Ascending aorta (tissue), 2 donors: ENCODE measurements at places on chromosomes 5 and 9.

DNA sequence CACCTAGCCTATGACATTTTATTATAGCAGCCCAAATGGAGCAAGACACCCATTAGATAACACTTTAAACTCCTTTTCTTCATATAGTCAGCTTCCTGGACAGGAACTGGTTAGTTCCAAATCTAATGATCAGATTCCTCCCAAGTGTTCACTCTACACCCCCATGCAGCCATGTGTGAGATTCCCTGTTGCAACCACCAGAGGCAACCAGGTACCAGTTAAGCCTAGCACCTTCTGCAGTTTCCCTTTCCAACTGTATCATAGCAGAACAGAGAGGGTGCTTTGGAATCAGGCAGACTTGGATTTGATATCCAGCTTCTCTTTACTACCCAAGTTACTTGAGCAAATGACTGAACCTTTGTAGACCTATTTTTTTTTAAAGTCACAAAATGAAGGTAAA is 296.6 kb upstream of the PCSK5 start:
- DNase-seq, result no peak

DNA sequence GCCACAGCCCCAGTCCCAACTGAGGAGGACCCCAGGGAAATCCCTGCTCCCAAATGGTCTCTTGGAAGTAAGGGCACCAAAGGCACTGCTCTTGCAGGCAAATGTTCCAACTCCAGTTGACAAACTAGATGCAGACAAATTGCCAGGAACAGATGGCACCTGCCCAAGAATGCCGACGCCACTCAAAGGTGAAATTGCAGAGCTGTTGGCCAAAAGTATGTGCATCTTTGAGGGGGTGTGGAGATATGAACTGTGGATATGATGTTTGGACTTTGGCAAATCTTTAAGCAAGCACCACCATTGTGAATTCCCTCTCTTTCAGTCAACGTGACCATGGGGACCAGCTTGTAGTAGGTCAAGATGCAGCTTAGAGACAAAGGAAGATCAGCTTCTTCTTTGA is 12.0 kb upstream of the CPLX2 start:
- DNase-seq, result no peak

DNA sequence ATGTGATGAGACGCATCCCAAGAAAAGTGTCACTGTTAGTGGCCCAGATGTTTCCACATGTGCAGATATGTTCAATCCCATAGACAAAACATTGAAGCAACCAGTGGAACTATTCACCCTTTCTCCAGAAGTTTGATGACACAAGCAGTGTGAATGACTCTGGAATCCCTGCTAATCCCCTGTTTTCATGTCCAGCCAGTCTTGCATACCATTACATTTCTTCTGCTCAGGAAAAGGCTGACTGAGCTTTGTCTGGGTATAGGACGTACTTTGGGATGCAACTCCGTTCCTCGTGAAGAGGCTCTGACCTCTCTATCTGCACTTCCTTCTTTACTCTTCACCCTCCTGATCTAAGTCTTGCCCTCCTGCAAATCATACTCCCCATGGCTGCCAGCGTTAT is 172.4 kb downstream of the NTRK2 start:
- DNase-seq, result no peak

DNA sequence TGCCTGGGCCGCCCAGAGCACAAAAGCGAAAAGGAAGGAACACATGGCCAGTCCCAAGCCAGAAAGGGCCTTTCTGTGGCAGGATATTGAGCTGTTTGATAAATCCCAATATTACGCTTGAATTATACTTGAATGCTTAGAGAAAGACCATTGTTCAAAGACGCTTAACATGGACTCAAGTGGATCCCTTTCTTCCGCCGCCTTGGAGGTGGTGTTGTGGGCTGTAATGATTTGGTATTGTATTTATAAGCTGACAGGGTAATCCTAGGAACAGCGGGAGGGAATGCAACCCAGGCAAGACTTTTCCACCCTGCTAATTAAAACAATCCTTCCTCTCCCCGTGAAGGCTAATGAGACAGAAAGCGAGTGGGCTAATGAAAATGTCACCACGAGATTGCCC is 24.9 kb downstream of the CFAP77 start:
- no peak for DNase-seq

- DNase-seq, result no peak
Measured at GRCh38 chr9:93473411-93473810, 20.0 kb upstream of the FAM120AOS start.

DNA sequence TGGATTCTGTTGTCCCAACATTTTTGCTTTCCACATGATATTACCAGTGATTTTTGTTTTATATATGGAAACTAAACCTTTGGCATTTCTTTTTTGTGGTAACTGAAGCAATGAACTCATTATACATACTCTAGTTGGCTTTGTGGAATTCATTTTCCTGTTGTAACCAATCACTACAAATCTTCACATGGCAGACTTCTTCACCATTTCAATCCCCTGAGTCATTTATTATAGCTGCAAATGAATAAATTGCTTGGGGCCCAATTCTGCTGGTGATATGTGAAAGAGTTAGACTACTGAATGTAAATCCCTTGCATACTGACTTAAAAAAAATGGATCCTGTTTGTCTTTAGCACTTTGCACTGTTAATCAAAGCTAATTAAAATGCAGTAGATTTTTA is 1709.6 kb upstream of the WWC1 start:
- no peak for DNase-seq

DNA sequence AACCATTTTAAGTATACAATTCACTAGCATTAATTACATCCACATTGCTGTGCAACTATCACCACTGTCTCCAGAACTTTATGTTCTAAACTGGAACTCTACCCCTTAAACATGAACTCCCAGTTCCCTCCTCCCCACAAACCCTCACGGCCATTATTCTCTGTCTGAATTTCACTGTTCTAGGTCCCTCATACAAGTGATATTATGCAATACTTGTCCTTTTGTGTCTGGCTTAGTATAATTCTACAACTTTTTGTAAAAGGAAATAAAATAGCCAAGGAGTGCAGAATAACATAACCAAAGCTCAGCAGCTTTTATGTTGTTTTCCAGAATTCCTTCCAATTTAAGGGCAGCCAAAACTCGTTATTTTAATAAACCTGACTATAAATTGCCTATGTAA is 53.2 kb downstream of the NAA35 start:
- DNase-seq, result no peak

GRCh38 chr5:139808481-139809330 is 13.1 kb downstream of the PSD2 start:
- no peak for DNase-seq

GRCh38 chr5:150408231-150408943 is 4.3 kb downstream of the CD74 start:
- DNase-seq, result no peak

DNA sequence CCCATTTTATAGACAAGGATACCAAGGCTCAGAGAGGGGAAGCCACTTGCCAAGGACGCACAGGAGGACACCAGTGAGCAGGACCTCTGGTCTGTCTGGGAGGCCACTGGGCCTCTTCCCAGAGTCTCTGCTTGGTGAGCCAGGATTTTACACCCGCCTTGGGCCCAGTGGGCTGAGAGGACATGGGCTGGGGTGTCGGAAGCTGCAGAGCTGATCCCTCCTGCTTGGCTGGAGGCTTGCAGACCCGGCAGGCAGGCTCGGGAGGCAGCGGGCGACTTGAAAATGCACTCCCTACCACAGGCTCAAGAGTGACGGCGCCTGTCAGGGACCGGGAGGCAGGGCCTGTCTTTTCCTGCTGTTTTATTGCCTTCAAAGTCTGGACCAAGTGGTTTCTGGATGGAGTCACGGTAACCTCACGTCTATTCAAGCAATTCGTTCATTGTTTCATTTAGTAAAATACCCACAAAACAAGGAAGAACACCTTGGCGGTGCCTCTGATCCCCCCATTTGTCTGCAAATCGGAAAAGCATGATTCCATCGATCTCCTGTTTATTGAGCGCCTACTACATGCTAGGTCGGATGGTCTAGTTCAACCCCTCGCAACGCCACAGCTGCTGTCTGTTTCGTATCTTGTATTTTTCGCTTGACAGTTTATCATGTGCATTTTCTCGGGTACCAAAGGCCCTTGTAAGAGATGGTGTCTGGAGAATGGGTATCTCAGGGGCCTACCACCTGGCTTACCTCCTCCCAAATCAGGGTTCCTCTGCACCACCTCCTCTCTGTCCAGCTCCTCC is 108.1 kb upstream of the IER5L start:
- no peak for DNase-seq

GRCh38 chr5:91179018-91179417 is 204.1 kb downstream of the ARRDC3 start:
- DNase-seq, result no peak

DNA sequence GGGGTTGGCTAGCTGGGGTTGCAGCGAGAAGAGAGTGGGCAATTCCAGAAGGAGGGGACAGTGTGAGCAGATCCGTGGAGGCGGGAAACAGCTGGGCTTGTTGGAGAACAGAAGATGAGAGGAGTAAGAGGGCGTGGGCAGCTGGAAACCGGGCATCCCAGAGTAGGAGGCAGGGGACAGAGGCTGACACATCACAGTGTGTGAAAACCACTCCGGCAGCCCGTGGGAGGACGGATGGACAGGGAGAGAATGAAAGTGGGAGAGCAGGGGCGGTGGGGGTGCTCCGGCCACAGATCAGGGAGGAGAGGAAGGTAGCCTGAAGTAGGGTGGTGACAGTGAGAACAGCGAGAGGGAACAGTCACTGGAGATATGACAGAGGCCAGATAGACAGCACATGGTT is 8.3 kb upstream of the PSMB7 start:
- DNase-seq, result no peak

- no peak for DNase-seq
Measured at GRCh38 chr5:129177451-129177850, 82.9 kb downstream of the ISOC1 start.

DNA sequence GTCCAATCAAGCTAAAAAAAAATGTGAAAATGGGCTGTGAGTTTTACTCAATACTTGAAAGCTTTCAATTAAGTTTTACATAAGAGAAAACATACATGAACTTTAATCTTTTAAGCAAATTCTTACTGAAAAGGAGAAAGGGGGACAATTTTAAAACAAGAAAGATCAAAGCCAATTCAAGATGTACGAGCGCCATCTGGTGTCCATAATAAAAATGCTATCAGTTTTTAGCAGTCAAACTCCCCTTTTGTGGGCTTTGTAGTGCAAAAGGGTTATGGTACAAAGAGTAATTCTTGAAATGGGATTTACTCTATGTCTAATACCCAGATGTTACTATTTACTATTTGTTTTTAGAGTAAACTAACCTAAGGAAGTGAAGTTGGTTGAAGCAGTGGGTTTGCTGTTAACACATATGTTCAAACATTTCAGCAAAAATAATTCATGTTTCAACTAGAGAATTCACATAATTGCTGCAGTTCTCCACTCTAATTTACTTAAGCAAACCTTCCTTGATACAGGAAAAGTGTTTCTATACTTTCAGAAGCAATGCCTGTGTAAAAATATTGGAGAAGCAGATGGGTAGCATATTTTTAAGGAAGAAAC is 228.2 kb upstream of the TYRP1 start:
- DNase-seq, result no peak

DNA sequence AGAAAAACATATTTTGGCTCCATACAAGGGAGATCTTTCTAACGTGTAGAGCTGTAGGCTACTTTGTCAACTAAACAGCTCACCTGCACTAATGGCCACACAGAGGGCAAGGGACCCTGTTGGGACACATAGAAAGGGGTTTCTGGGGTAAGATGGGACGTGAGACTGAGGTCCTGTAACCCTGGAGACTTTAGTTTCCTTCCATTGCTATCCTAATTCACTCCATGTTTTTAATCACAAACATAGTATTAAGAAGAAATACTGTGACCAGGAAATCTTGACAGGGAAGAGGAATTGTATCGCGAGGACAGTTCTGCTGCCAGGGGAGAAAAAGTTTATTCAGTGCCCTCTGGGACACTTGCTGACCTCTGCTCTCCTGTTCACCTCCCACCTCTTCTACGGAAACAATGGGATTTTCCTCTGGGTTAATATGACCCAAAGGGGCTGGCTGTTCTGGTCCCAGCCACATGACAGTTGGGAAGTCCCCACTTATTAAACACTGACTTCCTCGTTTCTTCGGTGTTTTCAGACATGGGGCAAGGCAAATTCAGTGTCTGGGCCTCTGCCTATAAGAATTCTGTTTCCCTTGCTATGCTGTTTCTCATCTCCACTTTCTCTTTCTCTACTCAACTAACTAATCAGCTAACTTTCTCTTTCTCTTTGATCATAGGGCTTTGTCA is 106.9 kb upstream of the SEMA6A start:
- no peak for DNase-seq

GRCh38 chr5:73513996-73514395 is 15.8 kb downstream of the BTF3 start:
- DNase-seq, result no peak

DNA sequence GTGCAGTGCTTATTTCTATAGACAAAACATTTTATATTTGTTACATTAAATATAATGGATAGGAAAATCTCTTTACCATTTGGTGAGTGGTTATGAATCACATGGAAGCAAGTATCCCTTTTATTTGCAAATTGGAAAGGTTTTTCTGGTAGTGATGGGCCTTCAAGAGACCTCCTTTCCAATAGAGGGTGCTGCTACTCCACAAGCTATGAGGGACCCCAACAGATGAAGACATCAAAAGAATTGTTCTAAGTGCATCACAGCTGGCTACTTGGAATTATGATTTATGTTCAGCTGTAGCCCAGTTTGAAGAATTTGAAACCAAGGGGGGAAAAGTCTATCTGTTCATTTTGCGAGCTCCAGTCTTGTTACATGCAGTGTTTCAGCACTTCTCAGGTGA is 493.7 kb upstream of the SGCD start:
- no peak for DNase-seq

DNA sequence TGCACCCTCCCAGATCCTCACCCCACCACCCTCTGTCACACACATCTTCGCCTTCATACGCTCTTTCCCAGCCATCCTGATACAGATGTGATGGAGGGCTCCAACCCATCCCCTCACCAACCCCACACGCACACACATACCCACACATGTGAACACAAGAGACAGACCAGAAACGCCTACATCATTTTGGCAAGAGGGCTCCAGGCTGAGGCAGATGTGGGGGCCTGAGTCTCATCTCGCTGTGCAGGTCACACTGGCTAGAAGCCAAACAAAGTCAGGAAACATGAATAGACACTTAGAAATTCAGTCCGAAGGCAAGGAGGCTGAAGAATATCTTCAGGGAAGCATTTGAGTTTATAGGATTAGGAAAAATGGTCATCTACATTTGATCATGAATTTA is 6.2 kb downstream of the PRDM12 start:
- no peak for DNase-seq

DNA sequence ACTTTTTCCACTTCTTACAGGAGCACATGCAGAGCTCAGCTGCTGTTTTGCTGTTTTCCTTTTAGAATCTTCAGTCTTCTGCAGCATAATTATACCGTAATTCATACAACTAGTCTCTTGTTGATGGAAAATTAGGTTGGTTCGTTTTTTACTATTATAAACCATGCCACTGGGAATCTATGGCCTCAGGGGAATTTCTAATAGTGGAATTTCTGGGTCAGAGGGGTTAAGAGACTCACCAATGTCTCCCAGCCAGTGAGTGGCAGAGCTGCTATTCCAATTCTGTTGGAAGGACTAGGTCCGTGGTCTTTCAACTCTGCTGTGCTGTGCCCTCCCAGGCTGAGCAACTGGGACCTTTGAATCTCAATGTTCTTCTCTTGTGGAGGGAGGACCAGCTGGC is 282.5 kb downstream of the ZSWIM6 start:
- no peak for DNase-seq
